WTC11 (cell line): ENCODE measurements at places on chromosomes 5 and 9. TPM values are rescaled to one million over a fixed set of nuclear protein-coding genes. Genes with fewer than 3 reads are reported as not detected.

FBXL7 gene
- total RNA-seq = 13.8 to 15.9 TPM (median 14.4 TPM) in 3 replicates

DNA sequence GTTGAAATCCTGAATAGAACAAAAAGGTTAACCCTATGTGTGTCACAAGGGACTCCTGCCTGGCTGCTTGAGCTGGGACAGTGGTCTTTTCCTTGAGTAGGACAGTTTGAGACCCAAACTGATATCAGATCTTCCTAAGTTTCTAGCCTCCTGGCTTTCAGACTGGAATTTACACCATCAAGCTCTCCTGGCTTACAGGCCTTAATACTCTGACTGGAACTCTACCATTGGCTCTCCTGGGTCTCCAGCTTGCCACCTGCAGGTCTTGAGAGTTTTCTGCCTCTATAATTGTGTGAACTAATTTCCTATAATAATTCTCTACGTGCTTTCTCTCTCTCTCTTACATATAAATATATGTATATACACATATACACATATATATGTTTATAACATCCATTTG, 112.5 kb downstream of the PRR16 start:
- no peak for DNase-seq

PCDHA4 gene
- 5.4 to 6.3 TPM (median 5.6 TPM) in 3 replicates for total RNA-seq

LCN6 gene
- not detected in 3 replicates for total RNA-seq

DNA sequence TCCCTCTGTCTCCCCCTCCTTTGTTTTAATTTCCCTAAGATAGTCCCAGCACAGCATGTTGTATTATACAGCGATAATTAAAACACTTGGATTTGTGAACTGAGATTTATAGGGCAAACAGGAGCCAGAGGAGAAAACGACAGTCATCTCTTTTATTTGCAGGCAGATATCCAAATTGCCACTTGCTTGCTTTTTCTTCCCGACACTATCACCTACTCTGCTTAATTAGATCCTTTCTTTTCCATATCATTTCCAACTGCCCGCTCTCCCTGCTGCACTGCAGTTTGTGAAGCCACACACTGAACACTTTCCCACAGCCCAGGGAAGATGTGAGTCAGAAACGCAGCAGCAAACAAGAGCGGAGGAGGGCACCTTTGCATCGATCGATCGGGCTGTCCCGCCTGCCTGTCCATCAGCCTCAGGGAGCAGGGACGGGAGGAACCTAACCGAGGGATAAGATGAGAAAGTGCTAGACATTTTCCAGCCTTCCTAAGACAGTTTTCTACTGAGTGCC, 35.8 kb upstream of the SPRY4 start:
- peak; percentile 42 for DNase-seq

GRIA1 gene
- total RNA-seq = 0.76 to 0.81 TPM (median 0.76 TPM) in 3 replicates

DNA sequence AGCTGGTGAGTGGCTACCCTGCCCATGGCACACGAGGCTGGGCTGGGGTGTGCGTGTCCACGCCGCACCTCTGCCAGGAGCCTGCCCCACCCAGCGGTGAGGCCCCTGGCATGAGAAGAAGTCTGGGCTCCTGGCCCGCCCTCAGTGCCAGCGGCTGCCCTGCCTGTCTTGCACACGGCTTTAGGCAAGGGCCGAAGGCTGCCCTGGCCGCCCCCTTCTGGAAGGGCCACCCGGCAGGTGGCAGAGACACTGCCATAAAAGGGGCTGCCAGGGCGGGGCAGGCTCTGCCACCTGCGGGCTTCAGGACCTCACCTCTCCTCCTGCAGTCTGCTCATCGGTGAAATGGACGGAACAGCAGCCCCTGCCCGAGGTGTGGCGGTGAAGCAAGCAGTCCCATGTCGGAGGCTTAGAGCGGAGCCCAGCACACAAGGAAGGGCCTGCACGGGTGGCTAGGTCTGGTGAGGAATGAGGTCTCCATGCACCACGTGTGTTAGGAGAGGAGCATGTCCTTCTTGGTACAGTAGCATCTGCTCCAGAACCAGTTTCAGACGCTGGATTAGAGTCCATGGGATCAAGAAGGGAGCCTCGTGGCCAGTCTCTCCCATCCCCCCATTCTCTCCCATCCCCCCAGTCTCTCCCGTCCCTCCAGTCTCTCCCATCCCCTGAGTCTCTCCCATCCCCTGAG, 34.8 kb upstream of the TMEM250 start:
- DNase-seq = peak; percentile 10

GRCh38 chr5:155260798-155261197, 247.2 kb downstream of the KIF4B start:
- DNase-seq = peak; percentile 49

PCDHGA10 gene
- total RNA-seq = 10.7 to 11.9 TPM (median 11.0 TPM) in 3 replicates

- no peak for DNase-seq
Observed at GRCh38 chr5:133244242-133244641, 192.4 kb downstream of the HSPA4 start.

DNA sequence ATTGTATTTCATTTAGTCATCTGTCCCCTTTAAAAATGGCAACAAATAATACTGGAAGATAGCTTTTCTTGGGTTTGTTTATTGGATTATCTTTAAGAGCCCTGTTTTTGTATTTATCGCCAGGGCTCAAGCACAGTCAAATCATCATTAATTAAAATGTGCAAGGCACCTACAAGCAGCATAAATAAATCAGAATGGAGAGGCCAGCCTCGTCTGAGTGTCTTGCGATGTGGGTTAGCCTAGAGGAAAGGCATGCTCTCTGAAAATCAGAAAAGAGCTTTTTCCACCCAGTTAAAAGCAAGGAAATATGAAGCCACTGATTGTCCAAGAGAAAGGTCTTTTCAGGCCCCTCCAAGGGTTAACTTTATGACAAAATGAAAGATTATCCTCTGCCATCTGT, 31.8 kb downstream of the ZFAND5 start:
- no peak for DNase-seq

DNA sequence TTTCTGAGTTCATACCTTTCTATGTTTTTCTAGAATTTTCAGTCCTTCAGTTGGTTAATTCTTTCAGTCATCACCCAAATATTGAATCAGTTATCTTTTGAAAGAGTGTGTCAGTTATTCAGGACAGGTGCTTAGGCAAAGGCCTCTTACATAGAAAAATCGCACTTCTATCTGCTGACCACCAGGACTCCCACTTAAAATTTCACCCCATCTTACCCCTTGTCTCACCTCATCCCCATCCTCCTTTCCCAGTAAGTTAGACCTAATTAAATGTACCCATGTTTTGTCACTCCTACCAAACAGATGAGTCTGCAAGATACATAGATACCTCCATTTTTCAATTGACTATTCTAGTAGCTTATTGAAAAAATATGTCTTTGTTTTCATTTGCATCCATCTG, 159.9 kb upstream of the PIK3R1 start:
- DNase-seq = no peak

DNA sequence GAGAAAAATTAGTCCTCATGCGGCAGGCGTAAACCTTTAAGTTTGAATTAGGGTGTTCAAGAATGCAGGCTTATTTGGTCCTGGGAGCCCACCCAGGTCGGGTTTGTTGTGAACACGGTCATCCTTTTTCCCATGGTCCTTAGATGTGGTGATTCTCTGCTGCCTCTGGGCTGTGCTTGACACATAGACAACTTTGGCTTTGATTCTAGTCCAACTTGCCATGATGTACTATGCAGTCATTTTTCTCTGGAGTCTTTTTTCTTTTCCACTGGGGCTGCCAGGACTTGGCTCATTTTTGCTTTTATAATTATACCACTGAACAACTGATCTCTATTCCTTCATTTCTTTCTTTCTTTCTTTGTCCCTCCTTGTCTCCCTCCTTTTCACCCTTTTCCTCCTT, 218.6 kb downstream of the SREK1 start:
- no peak for DNase-seq

- no peak for DNase-seq
Observed at GRCh38 chr9:94919376-94920098, 193.0 kb downstream of the AOPEP start.

CARTPT gene
- not detected in 3 replicates for total RNA-seq

DNA sequence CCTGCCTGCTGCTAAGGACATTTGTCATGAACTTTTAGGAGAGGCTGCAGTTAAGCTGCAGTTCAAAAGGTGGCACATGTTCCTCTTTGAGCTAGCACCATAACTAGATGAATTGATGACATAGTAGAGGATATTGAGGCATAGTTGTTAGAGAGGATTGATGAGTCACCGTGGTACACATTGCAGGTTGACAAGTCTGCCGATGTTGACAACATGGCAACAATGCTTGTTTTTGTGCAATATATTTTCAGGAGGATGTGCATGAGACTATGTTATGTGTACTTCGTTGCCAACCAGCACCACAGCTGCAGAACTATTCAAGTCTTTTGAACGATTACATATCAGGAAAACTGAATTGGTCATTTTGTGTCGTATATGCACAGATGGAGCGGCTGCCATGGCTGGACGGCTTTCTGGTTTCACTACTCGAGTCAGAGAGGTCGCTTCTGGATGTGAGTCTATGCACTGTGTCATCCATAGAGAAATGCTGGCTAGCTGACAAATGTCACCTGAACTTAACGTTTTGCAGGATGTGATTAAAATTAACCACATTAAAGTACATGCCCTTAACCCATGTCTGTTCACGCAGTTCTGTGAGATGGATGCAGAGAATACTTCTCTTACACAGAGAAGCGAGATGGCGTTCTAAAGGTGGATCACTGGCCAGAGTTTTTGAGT, 24.2 kb downstream of the ANP32B start:
- DNase-seq = no peak

DNA sequence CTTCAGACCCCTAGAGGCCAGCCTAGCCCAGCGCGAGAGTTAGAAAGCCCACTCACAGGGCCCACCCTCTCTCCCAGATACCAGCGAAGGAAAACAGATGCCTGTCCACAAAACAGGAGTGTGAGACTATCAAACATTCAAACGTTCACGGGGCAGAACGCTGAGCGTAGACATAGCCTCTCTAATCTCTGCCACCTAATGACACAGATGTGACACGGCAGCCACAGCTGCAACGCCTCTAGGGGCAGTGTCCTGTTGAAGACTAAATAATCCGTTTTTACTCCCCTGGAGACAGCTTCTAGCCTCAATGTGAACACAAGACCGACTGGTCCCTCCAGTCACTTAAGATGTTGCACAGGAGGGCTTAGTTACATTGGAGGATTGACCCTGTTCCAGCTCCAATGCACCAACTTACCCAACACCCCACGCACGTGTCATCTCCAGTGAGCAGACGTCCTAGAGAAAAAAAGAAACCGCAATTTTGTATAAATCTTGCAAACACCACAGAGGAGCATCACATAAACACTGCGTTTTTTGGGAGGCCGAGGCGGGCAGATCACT, 14.3 kb downstream of the DIPK1B start:
- DNase-seq = no peak

GRCh38 chr9:117317192-117317591, 97.7 kb downstream of the ASTN2 start:
- DNase-seq = no peak

DNA sequence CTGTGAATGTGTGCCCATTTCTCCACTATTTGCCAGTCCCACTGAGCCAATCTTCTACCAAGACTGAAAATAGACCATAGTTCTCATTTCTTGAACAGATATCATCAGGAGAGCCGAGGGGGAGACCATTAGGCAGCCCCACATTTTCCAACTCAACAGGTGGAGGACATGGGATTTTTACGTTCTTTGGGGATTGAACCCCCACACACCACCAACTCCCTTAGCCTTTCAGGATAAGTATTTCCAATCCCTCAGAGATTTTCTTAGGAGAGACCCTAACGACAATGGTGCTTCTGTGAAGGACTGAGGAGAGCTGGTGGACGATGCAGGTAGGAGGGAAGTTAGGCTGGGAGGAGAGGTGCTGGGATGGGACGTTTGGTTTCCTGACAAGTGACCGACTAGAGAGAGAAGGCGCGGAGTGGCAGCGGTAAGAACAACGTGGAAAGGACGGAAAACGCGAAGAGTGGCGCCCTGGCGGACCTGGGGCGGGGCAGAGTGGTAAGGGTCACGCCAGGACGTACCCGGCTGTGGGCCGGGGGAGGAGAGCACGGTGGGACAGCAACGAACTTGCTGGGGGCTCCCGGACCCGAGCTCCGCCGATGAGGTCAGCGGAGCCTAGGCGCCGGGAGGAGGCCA, 681 bp upstream of the CHSY3 start:
- no peak for DNase-seq

DNA sequence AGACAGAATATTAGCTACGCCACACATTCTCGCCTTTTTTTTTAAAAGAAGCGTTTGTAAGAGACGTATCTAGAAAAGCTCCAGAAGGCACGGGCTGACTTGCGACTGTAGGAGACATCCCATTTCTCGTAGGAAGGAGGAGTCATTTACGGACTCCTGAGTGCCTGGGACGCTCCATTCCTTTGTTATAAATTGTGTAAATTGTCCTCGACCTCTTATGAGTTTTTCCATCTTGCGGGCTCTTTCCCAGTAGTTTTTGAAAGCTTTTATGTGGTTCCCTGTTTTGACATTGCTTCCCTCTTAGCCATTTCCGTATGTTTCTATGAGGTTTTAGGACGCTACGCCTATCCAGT, 1.0 kb downstream of the RABL6 start:
- DNase-seq = no peak

- DNase-seq = no peak
Observed at GRCh38 chr5:10685115-10685521, 75.9 kb downstream of the DAP start.

PFN3 gene
- 0.48 TPM in 1 of 3 replicates, not detected in the others for total RNA-seq

DNA sequence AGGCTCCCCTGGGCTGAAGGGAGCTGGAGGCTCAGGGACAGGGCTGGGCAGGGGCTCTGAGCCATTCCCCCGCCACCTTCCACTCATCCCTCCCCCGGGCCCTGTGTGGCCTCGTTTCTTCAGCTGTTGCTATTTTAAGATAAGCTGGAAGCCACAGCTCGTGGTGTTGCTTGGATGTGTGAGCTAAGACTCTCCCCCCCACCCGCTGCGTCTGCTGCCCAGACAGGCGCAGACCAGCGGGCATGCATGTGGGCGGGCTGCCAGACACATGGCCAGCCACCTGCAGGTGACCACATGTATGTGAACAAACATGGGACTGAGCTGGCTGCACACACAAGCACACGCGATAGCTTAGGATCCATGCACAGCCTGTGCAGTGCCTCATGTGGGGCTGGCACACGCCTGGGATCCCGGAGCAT, 8.7 kb downstream of the SNCB start:
- no peak for DNase-seq

DNA sequence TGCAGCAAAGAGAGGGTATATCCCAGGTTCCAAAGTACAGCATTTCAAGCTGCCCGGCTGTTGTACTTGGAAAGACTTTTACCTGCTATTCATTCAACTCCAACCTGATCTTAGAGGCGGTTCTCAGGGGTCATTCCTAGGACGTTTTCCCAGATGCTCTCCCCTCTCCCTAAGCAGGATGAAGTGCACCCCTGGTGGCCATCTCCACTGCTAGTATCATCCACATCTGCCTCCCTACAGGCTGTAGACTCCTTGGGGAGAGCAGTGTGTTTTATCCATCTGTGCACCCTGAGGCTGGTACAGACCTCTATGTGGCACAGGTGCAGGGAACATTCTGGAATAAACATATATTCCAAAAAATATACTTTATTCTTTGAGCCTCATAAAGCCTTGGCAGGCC, 56.8 kb downstream of the PTPN3 start:
- peak; percentile 40 for DNase-seq

SPATA31A3 gene
- total RNA-seq = not detected in 3 replicates

DNA sequence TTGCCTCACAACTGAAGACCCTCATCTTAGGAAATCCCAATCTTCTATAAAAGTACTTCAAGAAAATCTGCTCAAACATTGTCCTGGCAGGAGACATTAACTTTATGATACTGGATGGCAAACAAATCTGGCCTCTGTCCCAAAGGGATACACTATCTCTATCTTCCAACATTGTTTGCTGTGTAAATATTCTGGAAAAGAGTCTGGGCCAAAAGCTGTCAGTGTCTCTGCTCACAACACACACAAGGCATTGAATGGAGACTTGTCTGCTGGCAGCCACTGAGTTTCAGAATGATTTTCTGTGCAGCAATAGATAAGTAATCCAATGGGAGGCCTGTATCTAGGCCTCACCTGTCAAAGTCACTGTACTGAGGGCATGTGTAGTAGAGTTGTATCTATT, 471.1 kb downstream of the DMAC1 start:
- no peak for DNase-seq

- no peak for DNase-seq
Observed at GRCh38 chr9:3756071-3756470, 230.3 kb upstream of the RFX3 start.
